Left renal cortex interstitium (tissue), 4 donors: ENCODE measurements at places on chromosomes 1 and 21.

GRCh38 chr1:245301162-245301580 lies 146.4 kb downstream of the KIF26B start:
- DNase-seq, result no peak

DNA sequence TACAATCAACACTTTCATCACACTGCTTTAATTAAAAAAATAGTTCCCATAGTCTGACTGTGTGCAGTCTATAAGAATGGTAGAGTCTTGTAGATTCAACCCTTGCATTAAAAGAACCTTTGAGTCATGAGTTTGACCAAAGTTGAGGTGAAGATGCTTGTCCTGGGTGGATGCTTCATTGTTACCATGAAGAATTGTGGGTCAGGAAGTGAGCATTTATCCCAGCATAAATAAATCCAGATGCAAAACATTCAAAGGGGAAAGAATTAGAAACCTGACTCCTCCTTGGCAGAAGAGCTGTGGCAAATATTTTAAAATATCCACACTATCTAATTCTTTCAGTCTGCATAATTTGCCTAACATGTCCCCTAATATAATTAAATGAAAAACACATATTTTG lies 72.9 kb upstream of the SPAG17 start:
- DNase-seq, result no peak

DNA sequence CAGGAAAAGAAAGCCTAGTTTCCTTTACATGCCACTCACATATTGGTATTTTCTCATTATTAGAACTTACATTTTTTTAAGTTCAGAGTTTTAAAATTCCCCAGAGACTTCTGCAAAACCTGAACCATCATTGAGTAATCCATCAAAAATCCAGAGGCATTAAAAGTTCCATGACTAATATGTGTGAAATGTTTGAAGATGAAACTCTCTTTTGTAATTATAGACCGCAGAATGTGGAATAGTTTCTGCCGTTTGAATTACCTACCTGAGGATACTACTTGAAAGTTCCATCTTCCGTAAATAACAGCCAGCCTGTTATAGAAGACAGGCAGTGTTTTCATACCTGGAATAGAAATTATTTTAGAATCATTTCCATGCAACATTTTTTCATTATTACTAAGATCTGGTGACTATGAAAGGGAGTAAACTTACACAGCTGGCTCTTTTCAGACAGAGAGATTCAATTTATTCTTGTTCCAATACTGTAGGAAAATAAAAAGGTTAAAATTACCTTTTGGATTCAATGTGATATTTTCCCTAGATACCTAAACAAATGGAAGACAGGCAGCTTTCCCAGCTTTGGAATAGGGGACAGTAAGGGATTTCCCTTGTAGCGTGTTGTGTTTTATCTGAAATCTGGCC lies 131.4 kb downstream of the ST6GALNAC5 start:
- no peak for DNase-seq

DNA sequence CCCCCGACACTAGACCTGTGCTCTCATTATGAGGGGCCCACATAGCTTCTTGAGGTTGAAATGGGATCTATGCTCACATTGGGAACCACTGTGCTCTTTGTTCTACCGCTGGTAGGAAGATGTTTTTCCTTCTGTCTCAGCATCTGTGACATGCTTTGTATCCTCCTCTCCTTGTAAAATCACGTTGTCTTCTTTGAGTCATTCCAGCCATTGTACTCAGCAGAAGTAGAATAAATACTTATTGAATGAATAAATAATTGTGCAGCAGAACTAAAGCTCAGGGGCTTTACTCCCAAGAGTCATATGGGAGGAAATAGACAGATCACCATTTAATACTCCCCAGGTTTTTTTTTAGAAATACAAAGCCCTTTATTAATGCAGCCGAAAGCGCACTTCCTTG lies 66.3 kb upstream of the EDEM3 start:
- DNase-seq, result no peak

DNA sequence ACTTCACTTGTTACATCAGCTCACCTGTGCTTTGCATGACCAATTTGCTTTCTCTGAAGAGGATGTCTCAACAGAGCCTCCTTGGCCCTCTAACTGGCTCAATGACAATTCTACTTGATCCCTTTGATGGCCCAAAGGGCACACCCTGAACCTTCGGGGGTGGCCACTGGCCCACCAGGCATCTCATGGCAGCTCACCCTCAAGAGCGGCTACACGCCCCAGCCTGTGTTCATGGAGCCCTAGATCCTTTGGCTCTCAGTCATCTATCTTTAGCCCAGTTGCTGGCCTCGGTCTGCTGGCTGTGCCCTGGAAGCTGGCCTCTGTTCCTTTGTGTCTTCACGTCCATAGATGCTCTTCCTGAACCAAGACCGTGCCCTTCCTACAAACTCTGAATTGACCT lies 476.7 kb downstream of the NPHP4 start:
- no peak for DNase-seq

DNA sequence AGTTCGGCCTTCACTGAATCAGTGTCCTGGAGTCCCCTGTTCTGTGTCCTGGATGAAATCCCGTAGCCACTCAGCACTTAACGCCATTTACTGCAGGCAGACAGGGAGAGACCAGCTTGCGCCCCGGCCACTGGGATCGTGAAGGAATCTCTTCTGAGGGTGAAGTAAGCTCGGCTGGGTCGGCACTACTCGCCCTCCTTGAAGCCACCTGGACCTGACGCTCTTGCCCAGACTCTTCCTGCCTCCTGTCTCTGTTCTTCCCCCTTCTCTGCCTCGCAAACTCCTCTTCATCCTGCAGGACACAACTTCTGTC lies 99.9 kb upstream of the ZBTB40 start:
- no peak for DNase-seq

DNA sequence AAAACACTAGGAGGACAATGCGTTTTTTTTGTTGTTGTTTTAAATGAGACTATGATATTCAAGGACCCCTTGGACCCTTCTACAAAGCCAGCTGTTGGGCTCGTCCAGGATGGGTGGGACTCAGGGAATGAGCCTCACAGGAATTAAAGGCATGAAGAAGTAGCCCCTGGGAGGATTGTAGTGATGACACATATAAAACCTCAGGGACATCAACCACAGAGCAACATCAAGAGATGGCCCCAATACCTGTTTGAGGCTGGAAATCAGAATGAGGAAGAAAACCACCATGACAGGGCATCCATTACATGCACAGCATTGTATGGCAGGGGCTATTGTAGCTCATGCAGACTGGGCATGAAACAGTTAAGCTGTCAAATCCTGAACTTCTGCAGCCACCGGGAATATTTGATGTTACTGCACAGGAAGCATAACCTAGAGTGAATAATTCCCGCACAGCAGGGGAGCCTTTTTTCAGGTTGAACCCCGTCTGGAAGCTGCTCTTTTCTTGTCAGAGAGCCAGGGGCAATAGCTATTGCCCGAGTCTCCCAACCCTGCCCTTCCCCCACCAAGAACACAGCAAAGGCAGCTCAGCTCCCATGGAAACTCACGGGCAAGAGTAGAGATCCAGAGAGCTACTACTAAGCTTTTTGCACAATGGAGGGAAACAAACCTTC lies 140.2 kb upstream of the FGGY start:
- no peak for DNase-seq

- no peak for DNase-seq
These were observed 2.0 kb downstream of the KIAA0319L start for GRCh38 chr1:35555212-35555584.

DNA sequence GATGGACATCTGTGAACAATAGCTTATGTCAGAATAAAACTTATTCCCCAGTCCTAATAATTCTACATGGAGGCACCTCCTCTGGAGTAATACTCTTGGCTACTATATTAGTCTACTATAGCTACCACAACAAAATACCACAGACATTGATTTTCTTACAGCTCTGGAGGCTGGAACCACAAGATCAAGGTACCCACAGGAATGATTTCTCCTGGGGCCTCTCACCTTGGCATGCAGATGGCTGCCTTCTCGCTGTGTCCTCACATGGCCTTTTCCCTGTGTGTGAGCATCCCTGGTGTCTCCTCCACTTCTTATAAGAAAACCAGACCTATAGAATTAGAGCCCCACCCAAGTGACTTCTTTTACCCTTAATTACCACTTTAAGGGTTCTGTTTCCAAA lies 244.3 kb downstream of the BARHL2 start:
- DNase-seq, result no peak

GRCh38 chr1:54407154-54407403 lies 885 bp upstream of the SSBP3 start:
- no peak for DNase-seq

DNA sequence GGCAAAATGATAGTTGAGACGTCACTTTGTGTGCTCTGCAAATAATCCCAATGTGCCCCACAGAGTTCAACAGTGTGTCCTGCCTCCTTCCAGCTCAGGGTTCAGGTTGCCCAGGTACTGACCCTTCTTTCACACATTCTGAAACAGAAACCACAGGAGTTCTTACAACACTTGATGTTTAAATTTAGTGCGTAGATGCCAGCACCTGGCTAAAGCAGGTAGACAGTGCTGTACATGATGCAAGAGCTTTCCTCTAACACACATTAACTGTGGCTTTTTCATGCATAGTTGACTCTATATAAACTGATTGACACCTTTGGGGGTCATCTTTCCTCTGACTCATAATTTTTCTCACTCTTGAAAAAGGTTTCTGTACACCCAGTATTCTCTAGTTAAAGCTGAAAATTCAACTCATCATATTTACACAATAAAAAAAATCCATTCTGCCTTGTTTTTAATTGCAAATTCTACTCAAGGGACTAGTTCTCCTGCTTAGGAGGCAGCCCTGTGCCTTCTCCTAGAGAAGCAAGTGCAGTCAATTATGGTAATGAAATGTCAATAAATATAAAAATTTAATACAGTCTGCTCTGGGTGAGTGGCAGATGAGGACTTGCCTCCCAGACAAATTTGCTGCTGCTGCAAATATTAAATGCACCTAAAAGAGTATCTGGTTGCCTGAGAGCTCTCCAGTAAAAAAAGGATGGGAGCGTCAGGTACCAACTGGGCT lies 91.4 kb downstream of the NR5A2 start:
- no peak for DNase-seq

DNA sequence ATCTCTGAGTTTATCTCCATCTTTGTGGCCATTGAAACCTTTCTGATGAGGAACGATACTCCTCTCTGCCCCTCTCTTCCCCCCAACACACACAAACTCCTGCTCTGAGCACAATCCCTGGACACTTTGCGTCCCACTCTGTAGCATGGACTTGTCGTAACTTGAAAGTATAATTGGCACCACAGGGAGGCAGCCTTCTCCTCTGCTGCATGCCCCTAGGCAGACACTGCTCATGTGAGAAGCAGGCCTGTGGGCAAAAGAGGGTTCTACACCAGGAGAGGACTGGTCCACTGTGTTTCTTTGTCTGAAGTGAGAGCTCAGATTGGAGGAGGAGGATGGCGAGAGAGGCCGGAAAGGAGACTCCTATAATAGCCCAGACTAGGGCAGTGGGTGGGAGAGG lies 3.8 kb upstream of the PARS2 start:
- no peak for DNase-seq

DNA sequence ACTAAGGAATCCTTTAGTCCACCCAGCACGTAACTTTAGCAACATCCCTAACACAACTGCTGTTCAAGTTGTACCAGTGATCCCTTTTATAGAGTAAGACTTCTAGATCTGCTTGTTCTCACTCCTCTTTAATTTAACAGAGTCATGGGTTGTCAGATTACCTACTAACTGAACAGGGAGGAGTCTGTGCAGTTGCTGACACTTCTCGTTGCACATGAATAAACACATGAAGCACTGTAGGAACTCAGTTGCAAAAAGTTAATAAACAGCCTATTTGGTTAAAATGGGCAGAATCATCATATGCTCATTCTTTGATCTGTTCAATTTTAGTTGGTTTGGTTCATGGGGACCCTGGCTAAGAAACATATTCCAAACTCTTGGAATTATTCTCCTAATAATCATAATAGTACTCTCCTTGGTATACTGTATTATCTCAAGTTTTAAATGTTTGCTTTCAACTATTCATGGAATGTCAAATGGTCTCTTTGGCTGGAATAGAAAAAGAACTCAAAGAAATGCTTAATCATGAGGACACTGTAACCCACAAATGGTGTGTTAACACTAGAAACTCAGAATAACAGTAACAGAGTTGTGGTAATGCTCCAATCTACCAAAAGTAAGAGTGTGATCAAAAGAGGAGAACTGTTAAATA lies 15.6 kb downstream of the PLPPR5 start:
- no peak for DNase-seq

DNA sequence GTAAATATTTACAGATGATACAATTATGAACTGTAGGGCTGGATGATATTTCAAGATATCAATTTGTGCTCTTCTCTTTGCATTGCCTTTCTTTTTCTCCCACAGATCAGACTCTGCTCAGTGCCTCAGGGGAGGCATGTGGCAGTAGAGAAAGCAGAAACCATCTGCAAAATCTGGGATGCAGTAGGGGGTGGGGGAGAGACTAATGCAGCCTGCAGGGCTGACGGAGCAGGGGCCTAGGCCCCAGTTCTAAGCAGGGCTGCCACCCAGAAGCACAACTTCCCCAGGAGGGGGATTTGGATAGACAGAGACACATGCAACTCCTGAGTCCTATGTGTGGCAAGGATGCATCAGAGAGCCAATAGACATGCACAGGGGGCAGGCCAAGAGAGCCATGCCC lies 511.6 kb downstream of the SMYD3 start:
- no peak for DNase-seq

DNA sequence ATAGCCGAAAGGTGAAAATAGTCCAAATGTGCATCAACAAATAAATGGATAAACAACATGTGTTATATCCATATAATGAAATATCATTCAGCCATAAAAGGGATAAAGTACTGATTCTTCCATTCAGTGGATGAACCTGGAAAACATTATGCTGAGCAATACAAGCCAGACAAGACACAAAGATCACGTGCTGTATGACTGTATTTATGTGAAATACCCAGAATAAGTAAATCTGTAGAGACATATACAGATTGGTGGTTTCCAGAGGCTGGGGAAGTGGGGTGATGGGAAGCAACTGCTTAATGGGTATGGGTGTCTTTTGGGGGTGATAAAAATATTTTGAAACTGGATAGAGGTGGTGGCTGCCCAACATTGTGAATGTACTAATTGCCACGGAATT lies 13.3 kb upstream of the GSTM4 start:
- no peak for DNase-seq

GRCh38 chr1:70487910-70488665 lies 77.0 kb downstream of the CTH start:
- no peak for DNase-seq

GRCh38 chr1:245550720-245551043 lies 395.9 kb downstream of the KIF26B start:
- DNase-seq, result no peak

DNA sequence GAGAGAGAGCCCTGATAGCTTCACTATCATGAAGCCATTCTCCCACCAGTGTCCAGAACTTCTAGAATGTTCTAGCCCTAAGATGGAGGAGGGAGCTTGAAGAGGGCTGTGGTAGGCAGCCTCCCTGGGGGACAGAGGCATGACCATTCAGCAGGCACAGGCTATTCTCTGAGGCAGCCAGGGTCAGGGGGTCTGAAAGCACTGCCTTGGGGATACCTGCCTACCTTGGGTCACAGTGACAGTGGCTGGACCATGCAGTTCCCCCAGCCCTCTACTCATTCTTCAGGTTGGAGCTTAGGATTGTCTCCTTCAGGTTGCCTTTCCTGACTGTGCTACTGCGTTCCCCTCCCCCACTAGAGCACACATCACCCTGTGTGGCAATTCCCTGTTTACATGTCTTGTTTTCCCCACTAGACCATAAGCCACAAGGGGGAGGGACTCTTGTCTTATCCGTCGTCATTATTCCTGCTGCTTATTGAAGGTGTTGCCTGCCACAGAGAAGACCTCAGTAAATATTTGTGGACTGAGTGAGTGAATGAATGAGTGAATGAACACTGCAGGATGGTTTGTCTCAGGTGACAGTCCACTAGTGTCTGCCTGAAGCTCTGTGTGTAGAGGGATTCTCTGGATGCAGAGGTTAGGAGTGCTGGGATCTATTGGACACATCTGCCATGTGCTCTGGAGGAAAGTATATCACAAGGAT lies 5.2 kb downstream of the ZDHHC18 start:
- no peak for DNase-seq
